Occipital lobe (tissue), 3 donors: ENCODE measurements at places on chromosomes 2 and 18.

GRCh38 chr2:7653617-7654016, 736.4 kb downstream of the RNF144A start:
- no peak for DNase-seq

- no peak for DNase-seq
These were observed 215.3 kb upstream of the DSEL start for GRCh38 chr18:67731851-67732250.

GRCh38 chr2:172200495-172201085, 97.9 kb upstream of the DLX2 start:
- no peak for DNase-seq

GRCh38 chr2:2662037-2662846, 331.2 kb upstream of the MYT1L start:
- DNase-seq = no peak

DNA sequence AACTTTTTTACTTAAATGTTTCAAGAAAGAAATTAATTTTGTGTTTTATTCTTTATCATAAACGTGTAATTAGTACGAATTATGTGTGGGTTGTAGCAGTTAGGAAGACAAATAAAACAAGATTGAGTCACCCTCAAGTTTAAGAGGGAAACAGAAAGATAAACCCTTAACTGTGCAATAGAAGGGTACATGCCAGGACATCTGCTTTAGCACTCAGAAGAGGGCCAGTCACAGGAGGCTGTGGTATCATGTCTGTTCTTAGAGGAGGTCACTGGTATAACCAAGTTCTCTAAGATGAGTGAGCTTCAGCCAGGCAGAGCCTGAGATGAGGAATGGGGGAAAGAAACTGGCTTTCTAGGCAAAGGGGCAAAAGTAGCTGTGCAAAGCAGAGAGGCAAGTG, 42.4 kb upstream of the GRHL1 start:
- DNase-seq = no peak

DNA sequence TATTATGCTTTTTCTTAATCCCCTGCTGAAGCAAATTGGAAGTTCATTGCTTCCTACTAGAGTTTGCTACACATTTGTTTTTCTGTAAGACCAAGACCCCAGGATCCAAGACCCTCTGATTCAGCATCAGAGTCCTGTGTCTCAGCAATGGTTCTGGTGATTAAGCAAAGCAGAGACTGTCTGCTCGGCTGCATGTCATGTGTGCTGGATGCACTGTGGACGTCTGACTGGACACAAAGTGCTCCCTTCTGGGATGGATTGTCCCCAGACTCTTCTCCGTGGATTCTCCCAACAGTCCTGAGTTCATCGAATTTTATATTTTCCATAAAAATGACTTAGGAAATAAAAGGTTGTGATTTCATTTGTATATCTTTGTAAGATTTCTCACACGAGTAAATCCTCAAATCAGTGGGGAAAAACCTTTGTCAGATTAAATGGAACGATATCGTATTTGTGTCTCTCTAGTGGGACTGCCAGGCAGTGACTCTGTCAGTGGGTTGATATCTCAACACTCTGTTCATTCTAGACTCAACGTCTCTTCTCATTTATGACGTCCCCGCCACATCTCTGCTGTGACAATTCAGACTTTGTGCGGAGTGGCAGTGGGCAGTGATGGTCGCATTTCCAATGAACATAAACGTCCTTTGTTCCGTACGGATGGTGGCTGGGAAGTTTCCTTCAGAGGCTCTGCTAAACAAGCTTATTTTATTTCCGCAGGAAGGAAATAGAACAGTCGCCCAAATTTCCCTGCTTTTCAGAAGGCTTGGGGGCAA, 58.6 kb downstream of the NCAPH start:
- peak; percentile 14 for DNase-seq

- DNase-seq = no peak
These were observed 387.9 kb upstream of the MYT1L start for GRCh38 chr2:2719015-2719414.
